Activated naive CD4-positive, alpha-beta T cell treated with Interleukin-2 at 50 U/mL for 16 hours (primary cell): ENCODE measurements at places on chromosomes 2 and 18.

DNA sequence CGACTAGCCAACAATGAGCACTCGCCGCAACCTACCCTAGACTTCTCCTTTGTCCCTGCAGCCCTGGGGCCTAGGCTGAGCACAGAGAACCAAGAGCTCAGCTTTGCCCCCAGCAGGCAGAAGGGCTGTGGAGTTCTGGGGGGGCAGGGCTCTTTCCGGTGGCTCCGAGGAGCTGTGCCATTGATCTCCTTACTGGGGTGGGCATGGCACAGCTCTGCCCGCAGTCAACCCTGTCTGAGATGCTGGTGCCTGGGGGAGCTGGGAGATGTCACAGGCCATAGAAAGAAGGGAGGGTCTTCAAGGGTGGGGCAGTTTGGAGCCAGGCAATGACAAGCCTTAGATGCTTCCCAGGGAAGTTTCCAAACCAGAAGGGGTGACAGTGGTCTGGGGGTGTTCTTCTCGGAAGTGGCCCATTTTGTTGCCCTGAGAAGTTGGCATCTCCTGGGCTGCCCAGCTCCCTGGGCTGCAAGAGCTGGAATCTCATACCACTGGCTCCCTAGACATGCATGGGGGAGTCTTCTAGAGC, 14.1 kb upstream of the GPR55 start:
- DNase-seq, result no peak

DNA sequence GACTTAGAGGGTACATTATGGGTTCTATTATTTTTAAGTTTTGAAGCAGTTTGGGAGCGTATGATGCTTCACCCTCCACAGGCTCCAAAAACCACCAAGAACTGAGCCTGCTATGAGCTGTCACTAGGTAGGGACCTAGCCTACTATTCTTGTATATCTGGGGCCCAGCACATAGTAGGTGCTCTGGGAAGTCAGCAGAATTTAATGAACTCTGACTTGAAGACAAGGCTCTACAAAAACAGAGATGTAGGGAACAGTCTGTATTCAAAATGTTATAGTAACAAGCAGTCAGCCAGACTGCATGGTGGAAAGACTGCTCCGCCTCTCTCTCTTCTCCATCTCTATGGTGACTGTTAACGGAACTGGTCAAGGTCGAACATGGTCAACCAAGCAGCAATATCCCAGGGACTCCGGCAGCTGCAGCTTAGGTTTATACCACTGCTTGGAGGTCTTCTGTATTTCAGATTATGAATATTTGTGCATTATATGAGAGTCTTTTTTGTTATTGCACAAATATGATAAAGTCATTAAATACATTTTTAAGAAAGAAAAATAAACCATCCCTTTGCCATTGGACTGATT, 22.2 kb upstream of the YWHAQ start:
- no peak for DNase-seq

GRCh38 chr2:174009488-174010223, 44.5 kb upstream of the SP3 start:
- DNase-seq, result no peak

GRCh38 chr2:45543257-45543656, 67.8 kb downstream of the SRBD1 start:
- no peak for DNase-seq

DNA sequence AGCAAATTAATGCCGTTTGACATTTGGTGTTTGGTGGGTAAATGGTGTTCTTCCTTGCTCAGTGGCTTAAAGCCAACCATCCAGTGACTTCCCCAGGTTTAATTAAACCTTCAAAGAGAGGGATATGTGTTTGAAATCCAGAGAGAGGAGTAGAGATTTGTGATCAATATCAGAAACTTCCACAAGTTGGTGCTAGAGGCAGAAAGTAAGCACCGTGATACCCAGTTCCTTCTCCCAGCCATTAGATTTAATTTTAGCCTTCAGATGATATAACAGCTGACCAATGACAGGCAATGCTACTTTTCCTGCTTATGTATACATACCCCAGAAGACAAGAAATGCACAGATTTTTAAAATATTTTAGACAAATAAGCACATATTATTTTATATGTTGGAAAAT, 398.5 kb downstream of the CDH2 start:
- DNase-seq, result no peak

GRCh38 chr2:100425573-100426383, 8.3 kb upstream of the CHST10 start:
- no peak for DNase-seq

DNA sequence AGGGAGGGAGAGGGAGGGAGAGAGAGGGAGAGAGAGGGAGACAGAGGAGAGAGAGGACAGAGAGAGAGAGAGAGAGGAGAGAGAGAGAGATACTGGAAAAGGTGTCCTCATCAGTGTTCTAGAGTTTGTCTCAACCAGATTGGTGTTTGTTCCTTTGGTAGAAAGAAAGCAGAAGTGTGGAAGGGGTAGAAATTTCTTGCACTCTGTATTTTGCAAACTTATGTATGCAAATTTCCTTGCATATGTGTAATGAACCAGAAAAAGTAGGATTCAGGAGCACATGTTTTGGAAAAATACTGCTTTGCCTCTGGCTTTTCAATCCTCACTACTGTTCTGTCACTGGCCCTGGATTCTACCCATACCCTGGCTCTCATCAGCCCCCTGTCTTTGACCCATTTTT, 1.1 kb upstream of the SP140 start:
- no peak for DNase-seq

DNA sequence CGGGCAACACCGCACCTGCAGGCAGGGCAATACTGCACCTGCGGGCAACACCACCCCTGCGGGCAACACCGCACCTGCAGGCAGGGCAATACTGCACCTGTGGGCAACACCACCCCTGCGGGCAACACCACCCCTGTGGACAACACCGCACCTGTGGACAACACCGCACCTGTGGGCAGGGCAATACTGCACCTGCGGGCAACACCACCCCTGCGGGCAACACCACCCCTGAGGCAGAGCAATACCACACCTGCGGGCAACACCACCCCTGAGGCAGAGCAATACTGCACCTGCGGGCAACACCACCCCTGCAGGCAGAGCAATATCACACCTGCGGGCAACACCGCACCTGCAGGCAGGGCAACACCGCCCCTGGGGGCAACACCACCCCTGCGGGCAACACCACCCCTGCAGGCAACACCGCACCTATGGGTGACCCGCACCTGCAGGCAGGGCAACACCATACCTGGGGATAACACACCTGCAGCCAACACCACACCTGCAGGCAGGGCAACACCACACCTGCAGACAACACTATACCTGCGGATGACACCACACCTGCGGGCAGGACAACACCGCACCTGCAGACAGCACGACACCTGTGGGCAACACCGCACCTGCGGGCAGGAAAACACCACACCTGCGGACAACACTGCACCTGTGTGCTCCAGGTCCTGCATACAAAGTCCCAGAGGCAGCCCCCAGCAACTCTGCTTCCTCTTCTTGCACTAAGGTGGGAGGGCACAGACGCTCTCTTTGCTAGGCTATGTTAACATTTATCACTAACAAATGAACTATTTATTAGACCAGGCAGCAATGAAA, 57.7 kb downstream of the EIPR1 start:
- DNase-seq, result no peak

DNA sequence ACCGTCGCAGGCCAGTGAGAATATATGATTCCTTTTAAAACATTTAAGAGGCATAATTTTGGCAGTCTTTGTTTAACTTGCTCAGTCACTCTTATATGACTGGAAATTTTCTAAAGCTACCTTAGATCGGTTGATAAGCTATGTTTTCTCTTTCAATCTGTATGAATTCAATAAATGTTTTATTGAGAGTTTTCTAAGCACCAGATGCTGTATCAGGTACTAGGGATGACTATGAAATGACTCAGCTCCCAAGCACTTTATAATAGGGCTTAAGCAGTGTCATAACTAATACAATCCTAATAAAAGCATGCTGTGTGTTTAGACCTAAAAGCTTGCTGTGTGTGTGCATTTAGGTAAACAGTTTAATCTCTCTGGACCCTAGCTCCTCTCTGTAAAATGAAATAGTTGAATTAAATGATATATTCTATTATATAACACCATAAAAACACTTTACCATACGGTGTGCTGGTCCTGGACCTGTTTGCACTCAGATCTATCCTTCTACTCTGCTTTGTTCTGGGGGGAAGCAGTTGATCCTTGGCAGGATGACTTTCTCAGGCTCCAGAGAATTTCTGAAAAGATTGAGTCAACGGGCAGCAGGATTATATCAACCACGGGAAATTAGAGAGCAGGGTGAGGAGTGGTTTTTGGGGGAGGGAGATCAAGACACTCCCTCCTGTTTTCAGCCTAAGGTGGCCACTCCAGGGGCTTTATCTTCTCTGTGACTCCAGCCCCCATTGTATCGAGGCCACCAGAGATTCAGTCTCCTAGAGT, 26.1 kb upstream of the SLC38A11 start:
- DNase-seq, result no peak

GRCh38 chr18:34660572-34660971, 49.5 kb upstream of the DTNA start:
- no peak for DNase-seq

DNA sequence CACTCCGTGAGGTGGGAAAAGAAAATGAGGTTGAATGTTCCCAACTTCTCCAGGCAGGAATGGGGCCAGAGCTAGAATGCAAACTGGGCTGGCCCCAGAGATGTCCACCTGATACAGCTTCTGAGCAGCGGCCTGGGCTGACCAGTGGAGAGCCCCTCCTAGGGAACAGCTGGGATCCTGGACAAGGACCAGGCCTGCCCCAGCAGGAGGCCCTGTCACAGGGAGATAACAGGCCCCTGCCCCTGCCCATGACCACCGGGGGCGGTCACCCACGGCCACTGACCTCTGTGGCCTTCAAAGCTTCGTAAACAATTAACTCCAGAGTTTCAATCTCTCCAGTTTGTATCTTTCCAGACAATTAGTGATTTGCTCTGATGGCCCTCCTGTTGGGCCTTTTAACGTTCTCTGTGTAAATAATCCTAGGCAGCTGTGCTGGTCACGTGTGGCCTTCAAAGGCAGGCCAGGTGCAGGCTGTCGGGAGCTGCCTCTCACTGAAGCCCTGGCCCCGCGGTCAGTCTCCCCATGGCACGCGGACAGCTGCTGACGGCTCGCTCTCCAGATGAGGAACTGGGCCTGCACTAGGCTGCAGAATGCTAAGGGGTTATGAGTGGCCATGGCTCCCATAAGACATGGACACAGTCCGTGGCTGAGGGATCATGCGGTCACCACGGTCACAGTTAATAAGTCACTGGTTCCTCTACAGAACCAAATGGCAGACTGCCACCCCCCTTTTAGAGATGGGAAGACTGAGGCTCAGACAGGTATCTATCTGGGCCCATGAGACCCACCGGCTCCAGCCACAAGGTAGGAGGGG, 9.2 kb downstream of the HS6ST1 start:
- no peak for DNase-seq

DNA sequence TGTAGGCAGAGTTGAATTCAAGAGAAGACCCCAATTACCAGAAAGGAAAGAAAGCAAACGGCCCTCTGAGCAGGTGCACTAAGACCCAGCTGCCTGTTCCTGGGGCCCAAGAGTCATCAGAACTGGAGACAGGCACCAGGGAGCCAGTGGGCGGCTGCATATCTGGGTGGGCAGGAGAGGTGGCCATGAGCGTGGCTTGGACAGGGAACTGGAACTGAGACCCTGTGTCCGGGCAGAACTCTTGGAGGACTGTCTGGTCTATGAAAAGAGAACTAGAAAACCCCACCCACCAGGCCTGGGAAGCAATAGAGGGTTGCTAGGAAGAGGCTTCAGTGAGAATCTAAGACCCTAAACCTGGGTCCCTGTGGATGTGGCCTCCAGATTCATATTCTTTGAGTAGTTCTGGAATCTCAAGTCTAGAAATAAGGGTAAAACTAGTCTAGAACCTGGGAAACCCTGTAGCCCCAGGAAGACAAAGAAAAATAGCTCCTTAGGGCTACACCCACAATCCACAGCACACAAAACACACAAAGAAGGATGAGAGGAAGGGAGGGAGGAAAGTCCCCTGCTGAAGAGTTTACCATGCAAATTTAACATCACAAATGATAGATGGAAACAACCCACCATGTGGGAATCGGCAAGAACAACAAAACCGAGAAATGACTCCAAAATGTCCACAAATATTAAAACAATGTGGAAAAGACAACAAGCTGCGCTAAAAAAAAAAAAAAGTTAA, 147.0 kb downstream of the HDAC4 start:
- DNase-seq, result no peak

- no peak for DNase-seq
Measured at GRCh38 chr18:50953822-50954221, 14.0 kb upstream of the ELAC1 start.

GRCh38 chr2:156065912-156066311, 266.6 kb downstream of the NR4A2 start:
- DNase-seq, result no peak

- no peak for DNase-seq
Measured at GRCh38 chr2:215668378-215668775, 232.5 kb upstream of the FN1 start.

- no peak for DNase-seq
Measured at GRCh38 chr18:77105028-77105427, 27.6 kb downstream of the MBP start.

- no peak for DNase-seq
Measured at GRCh38 chr18:73975266-73975665, 172.4 kb downstream of the FBXO15 start.
